ENCODE measurements at places on chromosomes 13 and 19.

GRCh38 chr13:60152904-60153303 lies 10.8 kb downstream of the DIAPH3 start:
- no peak for DNase-seq

DNA sequence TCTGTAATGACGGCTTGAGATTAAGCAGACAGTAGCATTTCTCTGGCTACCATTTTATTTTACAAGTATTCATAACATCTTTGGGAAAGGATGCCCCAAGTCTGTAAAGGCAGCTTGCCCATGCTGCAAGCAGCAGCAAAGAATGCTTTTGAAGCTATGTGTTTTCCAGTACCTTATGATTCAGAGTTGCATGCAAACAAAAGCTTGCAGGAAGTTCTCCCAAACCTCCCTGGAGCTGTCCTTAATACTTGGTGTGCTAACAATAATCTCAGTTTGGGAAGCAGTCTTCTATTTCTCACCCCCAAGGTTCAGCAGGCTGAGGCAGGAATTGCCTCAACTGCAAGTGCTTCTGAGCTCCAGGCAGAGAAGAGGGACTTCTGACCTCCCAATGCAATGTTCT lies 60.8 kb downstream of the CCNA1 start:
- no peak for DNase-seq

DNA sequence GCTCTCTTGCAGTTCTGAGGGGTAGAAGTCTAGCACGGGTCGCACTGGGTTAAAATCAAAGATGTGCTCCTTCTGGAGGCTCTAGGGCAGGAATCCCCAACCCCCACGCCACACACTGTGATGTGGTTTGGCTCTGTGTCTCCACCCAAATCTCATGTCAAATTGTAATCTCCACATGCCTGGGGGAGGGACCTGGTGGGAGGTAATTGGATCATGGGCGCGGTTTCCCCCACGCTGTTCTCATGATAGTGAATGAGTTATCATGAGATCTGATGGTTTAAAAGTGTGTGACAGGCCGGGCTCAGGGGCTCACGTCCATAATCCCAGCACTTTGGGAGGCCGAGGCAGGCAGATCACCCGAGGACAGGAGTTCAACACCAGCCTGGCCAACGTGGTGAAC lies 26.6 kb upstream of the CALM3 start:
- DNase-seq, result peak; percentile 71

DNA sequence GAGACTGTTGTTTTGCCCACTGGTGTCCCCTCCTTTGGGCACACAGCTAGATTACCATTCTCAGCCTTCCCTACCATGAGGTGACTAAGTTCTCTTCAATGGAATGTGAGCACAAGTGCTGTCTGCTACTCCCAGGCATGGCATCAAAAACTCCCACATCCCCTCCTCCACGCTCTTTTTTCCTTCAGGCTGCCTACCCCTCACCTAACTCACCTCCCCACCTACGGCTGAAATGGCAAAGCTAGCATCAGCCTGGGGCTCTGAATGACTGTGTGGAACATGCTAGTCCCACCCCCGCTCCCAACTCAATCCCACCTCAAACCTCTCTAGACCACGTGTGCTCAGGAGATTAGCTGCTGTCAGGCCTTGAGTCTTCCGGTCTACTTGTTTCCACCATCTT lies 512.2 kb downstream of the DIAPH3 start:
- DNase-seq, result no peak

DNA sequence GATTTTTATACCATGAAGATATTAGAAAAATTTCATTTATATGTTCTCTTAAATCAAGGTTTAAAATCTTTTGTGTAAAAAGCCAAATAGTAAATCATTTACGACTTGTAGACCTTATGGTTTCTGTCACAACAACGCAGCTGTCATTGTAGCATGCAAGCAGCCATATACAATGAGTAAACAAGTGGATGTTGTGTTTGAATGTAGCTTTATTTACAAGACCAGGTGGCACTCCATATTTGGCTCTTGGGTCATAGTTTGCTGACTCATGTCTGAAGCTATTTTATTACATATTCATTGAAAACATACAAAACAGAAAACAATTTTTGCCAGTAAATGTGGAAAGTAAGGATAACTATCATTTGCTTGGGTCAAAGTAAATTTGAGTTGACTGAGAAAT lies 930.8 kb downstream of the SLITRK5 start:
- DNase-seq, result no peak

DNA sequence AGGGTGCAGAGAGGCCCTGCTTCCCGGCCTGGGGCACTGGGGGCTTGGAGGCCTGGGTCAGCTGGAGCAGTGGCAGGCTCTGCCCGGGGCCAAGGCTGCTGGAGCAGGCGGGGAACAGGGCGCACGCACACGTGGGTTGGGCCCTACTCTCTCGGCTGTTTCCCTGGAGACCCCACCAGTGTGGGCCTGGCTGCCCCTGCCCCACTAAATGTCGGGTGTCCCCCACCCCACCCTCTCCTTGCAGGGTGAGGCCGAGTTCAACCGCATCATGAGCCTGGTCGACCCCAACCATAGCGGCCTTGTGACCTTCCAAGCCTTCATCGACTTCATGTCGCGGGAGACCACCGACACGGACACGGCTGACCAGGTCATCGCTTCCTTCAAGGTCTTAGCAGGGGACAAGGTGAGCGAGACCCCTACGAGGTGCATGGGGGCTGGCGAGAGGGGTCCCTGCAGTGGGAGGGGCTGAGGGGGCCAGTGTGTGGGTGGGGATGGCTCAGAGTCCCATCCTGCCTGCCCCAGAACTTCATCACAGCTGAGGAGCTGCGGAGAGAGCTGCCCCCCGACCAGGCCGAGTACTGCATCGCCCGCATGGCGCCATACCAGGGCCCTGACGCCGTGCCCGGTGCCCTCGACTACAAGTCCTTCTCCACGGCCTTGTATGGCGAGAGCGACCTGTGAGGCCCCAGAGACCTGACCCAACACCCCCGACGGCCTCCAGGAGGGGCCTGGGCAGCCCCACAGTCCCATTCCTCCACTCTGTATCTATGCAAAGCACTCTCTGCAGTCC lies 15.3 kb downstream of the CAPN12 start:
- no peak for DNase-seq

DNA sequence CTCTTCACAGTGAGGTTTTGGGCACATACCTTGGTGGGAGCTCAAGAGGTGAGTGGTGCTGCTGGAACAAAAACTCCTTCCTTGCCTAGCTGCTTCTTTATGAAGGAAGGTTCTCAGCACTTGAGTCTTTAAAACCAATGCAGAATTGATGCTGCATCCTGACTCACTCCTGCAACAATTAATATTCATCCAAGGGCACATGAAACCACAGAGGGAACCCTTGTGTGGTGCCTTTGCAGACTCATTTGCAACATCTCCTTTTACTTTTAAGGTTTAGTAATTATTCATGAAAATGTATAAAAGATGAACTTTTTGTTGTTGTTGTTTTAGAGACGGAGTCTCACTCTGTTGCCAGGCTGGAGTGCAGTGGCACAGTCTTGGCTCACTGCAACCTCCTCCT lies 30.1 kb downstream of the OPA3 start:
- DNase-seq, result no peak

All from umbilical cord (tissue), 2 donors.